H1 (cell line): ENCODE measurements at places on chromosomes 5 and 9.

DNA sequence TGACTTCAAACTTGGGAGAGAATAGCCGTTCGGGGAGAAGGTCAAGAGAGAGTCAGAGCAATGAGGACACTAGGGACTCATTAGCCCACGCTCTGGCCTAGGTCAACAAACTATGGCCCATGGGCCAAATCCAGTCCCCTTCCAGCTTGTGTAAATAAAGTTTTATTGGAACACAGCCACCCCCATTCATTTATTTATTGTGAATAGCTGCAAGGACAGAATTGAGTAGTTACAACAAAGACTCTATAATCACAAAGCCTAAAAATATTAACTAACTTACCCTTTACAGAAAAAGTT, 33.1 kb upstream of the TRIM32 start:
- DNase-seq = no peak
- no peaks in the 10 kb centered on the region for H3K4me1 ChIP-seq
- no peak overlapping the region for H3K4me3 ChIP-seq

DNA sequence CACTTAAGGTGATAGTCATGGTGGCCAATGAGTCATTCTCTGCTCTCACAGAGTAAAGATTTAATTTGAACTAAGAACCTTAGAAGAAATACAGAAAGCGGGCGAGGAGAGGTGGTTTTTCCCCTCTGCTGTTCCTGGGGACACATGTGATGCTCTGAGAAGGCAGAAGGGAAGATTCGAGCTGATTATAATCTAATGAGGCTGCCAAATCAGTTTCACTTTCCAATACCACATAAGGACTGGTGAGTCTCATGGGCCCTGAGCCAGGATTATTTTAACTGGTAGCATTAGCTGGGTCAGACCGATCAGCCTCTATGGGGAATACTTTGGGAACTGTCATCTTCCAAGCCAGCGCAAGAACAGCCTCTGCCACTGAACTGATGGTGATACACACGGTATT, 116.5 kb downstream of the SLC1A3 start:
- no peak overlapping the region for H3K27ac ChIP-seq
- no peaks in the 10 kb centered on the region for H3K27me3 ChIP-seq
- H3K4me1 ChIP-seq = no peaks in the 10 kb centered on the region; the same call in 1 of the 2 replicates
- no peak overlapping the region for H3K4me3 ChIP-seq

DNA sequence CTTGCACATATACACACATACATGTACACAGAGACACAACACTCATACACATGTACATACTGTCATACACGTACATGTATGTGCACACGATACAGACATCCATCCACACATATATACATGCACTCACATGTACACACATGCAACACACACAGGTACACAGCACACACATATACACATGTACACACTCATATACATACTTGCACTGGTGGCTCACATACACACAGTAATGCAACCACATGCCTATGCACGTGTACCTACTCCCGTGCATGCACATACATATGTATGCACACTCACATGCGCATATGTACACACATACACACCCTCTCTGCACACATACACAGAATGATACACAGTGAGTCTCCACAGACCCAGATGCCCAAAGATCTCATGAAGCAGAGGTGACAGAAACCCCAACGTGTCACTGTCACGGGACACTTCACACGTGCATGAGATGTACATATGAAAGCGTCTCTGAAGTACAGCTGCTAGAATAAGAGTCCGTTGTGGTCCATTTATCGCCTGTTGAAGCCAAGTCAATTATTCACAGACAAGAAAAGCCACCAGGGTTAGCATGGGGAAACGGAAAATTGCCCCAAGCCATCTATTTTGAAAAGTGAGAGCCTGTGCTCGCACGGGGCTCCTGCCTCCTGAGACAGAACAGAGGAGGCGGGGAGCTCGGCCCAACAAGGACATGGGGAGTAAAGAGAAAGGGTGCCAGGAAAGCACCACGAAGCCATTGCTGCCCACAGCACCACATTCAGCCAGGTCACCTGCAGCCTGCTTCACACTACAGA, 24.9 kb downstream of the LPCAT1 start:
- peaks cover 2% of the 10 kb centered on the region for H3K4me1 ChIP-seq
- no peak overlapping the region for H3K4me3 ChIP-seq
- H3K27me3 ChIP-seq = no peaks in the 10 kb centered on the region
- peaks cover 45% of the 10 kb centered on the region for H3K36me3 ChIP-seq

- H3K4me3 ChIP-seq = no peak overlapping the region
- DNase-seq = no peak
- H3K27ac ChIP-seq = no peak overlapping the region
- H3K27me3 ChIP-seq = no peaks in the 10 kb centered on the region
- no peaks in the 10 kb centered on the region for H3K4me1 ChIP-seq
Measured at GRCh38 chr9:133615186-133615585, 6.0 kb upstream of the FAM163B start.

DNA sequence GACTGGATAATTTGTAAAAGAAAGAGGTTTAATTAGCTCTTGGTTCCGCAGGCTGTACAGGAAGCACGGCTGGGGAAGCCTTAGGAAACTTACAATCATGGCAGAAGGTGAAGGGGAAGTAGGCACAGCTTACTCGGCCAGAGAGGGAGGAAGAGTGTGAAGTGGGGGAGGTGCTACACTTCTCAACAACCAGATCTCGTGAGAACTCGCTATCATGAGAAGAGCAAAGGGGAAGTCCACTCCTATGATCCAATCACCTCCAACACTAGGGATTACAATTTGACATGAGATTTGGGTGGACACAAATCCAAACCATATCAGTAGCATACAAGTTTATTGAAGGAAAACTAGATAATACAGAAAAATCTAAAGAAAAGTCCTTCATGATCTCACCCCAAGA, 39.9 kb downstream of the NEURL1B start:
- H3K4me1 ChIP-seq = no peaks in the 10 kb centered on the region; the same call in none of the 2 replicates
- DNase-seq = no peak
- no peak overlapping the region for H3K4me3 ChIP-seq
- no peak overlapping the region for H3K27ac ChIP-seq

DNA sequence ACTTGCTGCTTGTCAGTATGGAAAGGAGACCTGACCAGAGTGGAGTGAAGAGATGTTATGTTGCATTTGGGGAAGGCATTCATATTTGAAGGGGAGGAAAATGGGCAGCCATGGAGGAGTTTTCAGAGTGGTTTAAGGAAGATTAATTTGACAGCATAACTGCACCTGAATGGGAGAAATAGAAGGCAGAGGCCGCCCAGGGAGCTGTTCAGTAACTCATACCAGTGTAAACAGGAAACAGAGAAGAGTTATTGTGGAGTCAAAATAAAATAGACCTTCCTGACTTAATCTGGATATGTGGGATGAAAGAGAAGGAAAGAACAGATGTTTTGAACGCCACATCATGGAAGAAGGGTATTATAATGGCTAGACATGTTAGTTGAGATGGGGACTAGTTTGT, 13.4 kb downstream of the SLC44A1 start:
- H3K27me3 ChIP-seq = no peaks in the 10 kb centered on the region
- H3K4me3 ChIP-seq = no peak overlapping the region
- H3K36me3 ChIP-seq = no peaks in the 10 kb centered on the region
- no peak for DNase-seq

DNA sequence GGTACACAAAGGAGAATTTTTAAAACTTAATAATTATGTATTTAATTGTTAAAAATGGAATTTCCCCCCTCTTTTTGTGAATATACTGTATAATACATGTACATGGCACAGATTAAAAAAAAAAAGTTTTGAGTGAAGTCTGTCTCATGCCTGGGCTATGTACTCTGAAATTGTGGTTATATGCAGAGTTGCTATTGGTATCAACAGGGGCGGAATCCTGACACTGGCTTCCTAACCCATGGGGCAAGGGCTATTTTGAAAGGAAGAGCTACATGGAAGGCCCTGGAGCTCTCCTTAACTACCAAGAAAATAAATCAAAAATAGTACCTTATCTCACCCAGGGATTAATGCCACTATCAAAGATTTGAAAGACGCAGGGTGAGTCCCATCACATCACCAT, 865 bp upstream of the FAM193B start:
- H3K27me3 ChIP-seq = no peaks in the 10 kb centered on the region
- H3K4me3 ChIP-seq = no peak overlapping the region
- no peak overlapping the region for H3K27ac ChIP-seq
- peaks cover 5% of the 10 kb centered on the region for H3K4me1 ChIP-seq
- no peak for DNase-seq

- no peaks in the 10 kb centered on the region for H3K27me3 ChIP-seq
- H3K27ac ChIP-seq = no peak overlapping the region
- H3K4me3 ChIP-seq = no peak overlapping the region
- H3K36me3 ChIP-seq = no peaks in the 10 kb centered on the region
Measured at GRCh38 chr5:56247592-56247991, 14.5 kb upstream of the ANKRD55 start.

DNA sequence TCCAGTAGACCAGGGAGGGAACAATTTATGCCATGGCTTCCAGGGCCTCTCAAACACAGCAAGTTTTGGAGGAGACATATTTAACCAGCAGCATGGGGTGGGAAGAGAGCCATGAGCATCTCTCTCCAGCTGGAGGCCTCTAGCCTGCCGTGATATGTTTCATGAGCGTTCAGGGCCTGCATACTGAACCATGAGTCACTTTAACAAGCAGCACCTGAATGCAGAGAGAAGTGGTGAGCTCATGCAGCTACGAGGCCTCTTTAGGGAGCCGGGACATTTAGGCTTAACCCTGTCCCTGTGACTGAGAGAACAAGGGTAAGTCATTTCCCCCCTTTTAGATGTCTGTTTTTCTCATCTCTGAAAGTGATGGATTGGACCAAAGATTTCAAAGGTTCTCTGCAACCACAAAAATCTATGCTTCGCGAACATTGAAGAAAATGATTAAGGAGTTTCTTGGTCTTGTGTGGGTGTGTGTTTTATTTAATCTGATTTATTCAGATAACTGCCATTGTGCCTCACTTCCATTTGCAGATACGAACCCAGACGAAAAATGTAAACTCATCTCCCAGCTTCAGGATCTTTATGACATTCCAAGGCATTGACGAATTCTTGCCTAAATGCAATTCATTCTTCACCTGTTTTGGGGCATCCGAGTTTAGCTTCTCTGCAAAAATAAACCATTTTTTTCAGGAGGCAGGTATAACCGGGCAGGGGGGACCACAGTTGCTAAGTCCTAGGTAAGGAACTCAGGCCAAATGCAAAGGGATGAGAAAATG, 157.0 kb downstream of the GABBR2 start:
- no peak for DNase-seq
- H3K4me1 ChIP-seq = no peaks in the 10 kb centered on the region
- H3K36me3 ChIP-seq = no peaks in the 10 kb centered on the region
- no peak overlapping the region for H3K4me3 ChIP-seq

DNA sequence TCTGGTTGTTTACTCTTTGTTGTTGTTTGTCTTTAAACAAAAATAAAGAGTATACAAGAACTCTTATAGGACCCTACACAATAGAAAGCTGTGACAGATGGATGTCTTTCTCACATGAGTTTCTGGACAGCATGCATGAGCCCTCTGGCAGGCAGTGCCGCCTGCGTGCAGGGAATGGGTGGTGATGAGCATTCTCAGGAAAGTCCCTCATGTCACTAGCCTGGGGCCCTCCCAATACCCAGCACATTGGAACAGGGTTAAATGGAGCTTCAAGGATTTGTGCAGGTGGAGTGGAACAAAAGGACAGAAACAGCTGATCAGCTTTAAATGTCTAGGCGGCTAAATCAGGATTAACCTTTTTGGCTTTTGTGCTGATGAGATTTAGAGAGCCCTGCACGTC, 181.0 kb upstream of the CD180 start:
- no peak overlapping the region for H3K4me3 ChIP-seq
- H3K4me1 ChIP-seq = no peaks in the 10 kb centered on the region
- H3K27me3 ChIP-seq = no peaks in the 10 kb centered on the region
- no peak overlapping the region for H3K27ac ChIP-seq
- no peaks in the 10 kb centered on the region for H3K36me3 ChIP-seq

- H3K27me3 ChIP-seq = no peaks in the 10 kb centered on the region
- H3K4me3 ChIP-seq = no peak overlapping the region
- H3K27ac ChIP-seq = no peak overlapping the region
- DNase-seq = no peak
- H3K4me1 ChIP-seq = peaks cover 4% of the 10 kb centered on the region; the same call in 1 of the 2 replicates
Measured at GRCh38 chr9:27548055-27548741, 18.6 kb upstream of the MOB3B start.

DNA sequence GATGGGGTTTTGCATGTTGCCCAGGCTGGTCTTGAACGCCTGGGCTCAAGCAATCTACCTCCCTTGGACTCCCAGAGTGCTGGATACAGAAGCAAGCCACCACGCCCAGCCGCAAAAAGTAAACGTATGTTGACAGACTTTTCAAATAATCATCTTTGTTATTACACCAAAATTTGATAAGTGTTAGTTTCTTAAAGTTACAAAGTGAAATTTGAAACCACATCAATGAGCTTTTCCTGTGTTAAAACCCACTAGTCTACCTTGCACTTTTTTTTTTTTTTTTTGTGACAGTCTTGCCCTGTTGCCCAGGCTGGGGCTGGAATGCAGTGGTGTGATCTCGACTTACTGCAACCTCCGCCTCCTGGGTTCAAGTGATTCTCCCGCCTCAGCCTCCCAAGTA, 29.9 kb downstream of the SPACA9 start:
- peaks cover 15% of the 10 kb centered on the region for H3K36me3 ChIP-seq
- DNase-seq = no peak
- H3K4me3 ChIP-seq = no peak overlapping the region
- no peaks in the 10 kb centered on the region for H3K27me3 ChIP-seq

- no peak for DNase-seq
- no peaks in the 10 kb centered on the region for H3K27me3 ChIP-seq
- H3K4me3 ChIP-seq = no peak overlapping the region
- H3K4me1 ChIP-seq = no peaks in the 10 kb centered on the region
- H3K27ac ChIP-seq = no peak overlapping the region
- H3K36me3 ChIP-seq = no peaks in the 10 kb centered on the region
Measured at GRCh38 chr5:92455011-92455410, 1071.9 kb upstream of the ARRDC3 start.

GRCh38 chr9:34521406-34522045, 1.3 kb downstream of the ENHO start:
- H3K4me1 ChIP-seq = no peaks in the 10 kb centered on the region
- H3K36me3 ChIP-seq = no peaks in the 10 kb centered on the region
- no peak for DNase-seq

- no peaks in the 10 kb centered on the region for H3K36me3 ChIP-seq
- no peak for DNase-seq
- H3K4me1 ChIP-seq = no peaks in the 10 kb centered on the region
- no peak overlapping the region for H3K27ac ChIP-seq
- peaks cover 4% of the 10 kb centered on the region for H3K27me3 ChIP-seq
Measured at GRCh38 chr9:34387239-34387638, 10.5 kb upstream of the MYORG start.

DNA sequence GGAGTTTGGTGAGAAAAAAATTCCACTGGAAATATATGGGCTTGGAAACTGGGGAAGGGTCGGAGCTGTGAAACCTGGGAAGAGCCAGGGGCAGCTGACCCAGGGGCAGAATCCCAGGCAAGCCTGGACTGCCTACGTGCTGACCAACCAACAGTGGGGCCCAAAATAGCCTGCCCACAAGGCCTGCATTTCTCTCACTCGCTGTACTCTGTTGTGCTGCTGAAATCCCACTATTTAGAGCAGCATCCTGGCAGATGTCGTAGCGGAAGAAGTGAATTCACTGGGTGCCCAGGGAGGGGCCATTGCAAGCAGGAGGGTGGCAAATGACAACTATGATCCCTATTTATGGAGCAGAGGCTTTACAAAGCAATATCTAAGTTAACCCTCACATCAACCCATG, 9.5 kb downstream of the GDNF start:
- H3K4me3 ChIP-seq = no peak overlapping the region
- H3K36me3 ChIP-seq = no peaks in the 10 kb centered on the region
- H3K27me3 ChIP-seq = peaks cover 27% of the 10 kb centered on the region
